HuH-7 (cell line): ENCODE measurements at places on chromosomes 3 and 15.

GRCh38 chr3:124094496-124094895 is 102.6 kb upstream of the ROPN1 start:
- no peak for DNase-seq

GRCh38 chr15:42108806-42109205 is 14.4 kb upstream of the PLA2G4D start:
- DNase-seq = no peak

DNA sequence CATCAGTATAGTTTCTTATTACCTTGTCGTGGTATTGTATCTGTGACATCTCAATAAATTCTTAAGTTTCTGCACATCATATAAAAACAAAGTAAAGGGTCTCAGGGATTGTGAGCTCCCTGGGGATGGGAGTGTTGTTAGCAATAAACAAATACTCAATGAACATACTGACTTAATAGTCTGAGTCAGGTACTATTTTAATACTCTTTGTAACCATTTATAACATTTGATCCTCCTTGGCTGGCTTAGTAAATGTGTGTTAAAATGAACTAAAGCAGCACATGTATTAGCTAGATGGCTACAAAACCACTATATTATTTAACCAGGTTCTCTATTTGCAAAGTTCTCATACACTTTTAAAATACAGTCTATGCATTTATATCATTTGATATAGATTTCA is 1.8 kb downstream of the ICE2 start:
- DNase-seq = no peak

DNA sequence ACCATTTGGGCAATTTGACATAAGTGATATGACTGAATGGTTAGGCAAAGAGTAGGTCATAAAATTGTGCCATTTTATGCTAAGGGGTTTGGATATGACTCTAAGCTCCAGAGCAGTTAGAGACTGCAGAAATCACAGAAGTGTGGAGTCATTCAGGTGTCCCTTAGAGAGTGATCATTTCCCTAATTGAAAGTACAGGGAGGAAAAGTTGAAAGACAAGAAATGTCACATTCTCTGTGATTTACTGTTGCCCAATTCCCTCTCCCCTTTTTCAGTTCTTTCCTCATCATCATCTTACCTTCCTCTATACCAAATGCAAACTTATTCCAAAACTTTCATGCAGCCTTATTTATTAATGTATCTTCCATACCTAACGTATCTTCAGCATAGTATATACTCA is 2.7 kb upstream of the GOLGB1 start:
- DNase-seq = no peak

DNA sequence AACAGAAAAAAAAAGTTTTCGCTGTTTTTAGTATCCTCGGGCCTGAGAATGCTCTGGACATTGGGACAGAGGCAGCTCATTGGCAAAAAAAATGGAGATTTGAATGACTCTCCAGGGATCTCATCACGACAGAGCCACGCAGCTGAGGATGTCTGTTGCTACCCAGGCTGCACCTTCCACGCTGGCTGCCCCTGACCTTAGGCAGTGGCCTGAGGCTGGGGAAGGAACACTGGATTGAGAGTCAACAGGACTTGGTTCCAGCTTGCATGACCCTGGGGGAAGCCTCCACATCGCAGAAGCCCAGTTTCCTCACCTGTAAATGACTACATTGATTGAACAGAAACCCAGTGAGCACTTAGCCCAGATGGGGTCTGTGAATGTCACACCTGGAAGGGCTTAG is 8.7 kb upstream of the ACSBG1 start:
- no peak for DNase-seq

GRCh38 chr3:166685246-166685645 is 694.9 kb downstream of the ZBBX start:
- DNase-seq = no peak

- no peak for DNase-seq
Observed at GRCh38 chr3:189561256-189561655, 69.9 kb upstream of the TP63 start.

GRCh38 chr3:196837819-196838420 is 29.8 kb upstream of the SENP5 start:
- DNase-seq = peak; percentile 69

DNA sequence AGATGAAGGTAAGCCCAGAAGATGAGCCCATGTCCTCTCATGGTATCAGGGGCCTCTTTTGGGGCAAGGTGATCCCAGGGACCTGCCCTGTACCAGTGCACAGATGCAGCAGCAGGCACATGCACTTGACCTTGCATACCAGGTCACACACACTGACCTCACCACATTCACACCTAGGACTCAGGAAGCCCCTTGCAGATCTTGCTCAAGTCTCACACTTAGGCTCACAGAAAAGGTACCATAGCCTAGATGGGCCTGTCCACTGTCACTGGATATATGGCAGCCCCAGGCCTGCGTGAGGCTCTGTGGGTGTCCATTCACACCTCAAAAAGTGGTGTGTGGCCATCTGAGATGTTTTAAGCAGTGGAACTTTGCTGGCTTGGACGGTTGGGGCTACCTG is 58.7 kb downstream of the CACNA2D2 start:
- no peak for DNase-seq

GRCh38 chr3:55569033-55569599 is 82.0 kb upstream of the WNT5A start:
- DNase-seq = no peak

GRCh38 chr15:99307735-99308134 is 56.5 kb downstream of the LRRC28 start:
- no peak for DNase-seq

DNA sequence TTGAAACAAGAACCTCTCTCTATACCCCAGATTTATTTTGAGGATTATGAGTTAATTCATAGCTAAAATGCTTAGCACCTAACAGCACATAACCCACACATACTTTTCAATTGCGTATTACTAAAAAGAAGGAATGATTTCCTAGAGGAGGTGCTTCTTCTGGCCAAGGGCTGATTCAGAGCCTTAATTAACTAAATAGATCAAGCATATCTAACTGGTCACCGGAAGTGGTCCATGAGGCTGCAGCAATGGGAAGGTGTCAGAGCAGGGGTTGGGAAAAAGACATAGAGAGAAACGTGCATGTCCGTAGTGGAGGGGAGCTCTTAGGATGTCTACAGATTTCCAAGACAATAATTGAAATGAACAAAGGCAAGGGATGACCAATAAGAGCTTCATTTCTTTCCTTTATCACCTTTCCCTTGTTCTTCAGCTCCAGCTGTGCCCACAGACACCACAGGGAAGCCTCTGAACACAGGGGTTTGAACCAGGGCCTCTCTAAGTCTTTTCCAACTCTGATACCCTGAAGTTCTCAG is 467 bp downstream of the HGD start:
- DNase-seq = no peak

DNA sequence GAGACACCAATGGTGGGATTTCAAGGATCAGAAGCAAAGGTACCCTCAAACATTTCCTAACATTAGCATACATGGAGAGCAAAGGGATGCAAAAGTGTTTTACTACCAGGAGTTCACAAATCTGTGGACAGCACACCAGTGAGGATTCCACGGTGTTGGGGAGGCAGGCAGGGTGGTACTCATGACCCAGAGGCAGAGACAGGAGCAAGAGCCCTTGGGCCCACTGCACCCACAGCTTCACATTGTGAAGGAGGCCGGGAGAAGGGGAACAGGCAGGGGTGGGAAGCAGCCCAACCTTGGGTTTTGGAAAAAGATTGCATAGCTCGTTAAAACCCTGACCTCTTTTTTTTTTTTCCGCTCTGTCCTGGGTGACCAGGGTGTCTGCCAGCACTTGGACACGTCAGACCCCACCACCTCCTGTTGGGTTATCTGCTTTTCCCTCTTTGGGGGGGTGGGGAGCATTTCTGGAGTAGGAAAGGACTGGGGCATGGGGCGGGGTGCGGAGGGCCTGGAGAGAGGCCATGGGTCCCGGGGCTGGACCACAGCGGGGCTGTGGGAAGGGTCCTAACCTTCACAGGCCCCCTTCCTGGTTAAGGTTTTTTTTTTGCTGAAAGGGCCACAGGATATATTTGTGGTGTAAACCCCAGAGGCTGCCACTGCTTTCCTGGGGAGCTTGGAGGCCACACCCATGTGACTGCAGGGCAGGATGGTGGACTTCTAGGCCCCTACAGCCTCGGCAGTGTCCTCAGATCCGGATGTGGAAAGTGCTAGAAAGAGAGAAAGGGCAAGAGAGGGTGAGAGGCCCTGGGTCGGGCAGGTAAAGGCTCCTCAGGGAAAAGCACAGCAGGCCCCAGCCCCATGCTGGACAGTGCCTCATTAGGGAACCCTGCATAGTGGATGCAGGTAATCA is 12.5 kb downstream of the SH2D7 start:
- no peak for DNase-seq

- no peak for DNase-seq
Observed at GRCh38 chr3:38376098-38376816, 29.7 kb downstream of the XYLB start.

DNA sequence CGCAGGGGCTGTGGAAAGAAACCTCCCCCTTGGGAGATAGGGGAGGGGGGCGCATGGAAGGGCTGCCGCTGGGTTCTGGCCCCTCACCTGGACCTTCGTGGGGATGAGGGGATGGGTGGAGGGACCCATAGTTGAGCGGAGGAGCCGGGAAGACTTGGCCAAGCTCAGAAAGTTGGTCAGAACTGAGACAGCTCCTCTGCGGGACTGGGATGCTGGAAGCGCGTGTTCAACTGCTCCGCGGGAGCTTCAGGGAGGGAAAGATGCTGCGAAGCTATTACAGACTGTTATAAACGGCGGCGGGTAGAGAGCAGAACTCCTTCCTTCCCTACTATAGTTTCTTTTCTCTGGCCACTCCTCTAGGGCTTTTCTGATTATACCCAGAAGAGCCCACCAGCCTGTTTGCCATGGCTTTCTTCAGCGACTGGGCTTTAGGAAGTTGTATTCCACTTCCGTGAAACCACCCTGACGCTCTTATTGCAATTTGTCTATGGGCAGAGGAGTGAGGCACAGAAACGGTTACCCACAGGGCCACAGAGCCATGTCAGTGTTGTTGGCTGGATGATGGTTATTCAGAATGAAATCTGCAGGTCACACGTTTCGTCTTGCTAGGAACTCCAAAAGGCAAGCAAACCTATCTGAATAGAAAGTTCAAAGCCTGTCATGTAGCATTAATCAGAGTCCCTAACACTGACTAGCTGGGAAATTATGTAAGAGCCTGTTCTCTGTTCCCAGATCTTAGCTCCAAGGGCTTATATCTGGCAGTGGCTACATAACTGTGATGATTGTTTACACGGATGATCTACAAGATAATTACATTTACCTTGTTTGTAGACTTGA is 1.1 kb downstream of the SYNPR start:
- DNase-seq = no peak

DNA sequence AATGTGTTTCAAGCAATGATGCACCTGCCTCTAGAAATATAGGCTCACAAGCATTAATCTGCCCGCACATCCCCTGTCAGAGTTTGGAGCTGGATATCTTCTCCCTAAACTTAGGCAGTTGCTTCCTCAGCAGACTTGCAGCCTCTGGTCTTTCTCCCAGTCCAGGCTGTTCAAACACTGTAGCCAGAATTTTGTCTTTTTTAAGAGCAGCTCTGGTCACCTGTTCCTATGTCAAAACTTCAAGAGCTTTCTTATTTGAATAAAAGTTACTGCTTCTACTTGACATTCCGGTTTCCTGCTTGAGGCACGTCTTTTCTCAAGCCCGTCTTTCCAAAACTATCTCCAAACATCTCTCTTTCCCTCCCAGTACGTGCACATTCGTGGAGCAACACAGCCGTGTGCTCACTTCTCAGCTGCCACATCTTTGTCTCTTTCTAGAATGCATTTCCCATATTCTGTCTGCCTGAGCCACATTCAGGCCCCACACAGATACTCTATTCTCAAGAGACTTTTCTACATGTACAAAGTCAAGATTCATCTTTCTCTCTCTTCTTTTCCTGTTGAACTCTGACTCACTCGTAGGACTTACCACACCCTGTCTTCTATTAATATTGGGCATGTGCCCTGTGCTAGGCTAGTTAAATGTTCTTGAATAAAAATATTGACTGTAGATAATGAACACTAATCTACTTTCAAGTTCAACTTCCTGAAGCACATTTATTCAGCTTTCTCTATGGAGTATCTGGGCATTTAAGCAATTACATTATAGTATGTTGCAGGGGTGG is 307.7 kb upstream of the SOX2 start:
- DNase-seq = no peak

- no peak for DNase-seq
Observed at GRCh38 chr3:127999509-128000106, 52.6 kb upstream of the SEC61A1 start.

- DNase-seq = no peak
Observed at GRCh38 chr15:49314716-49315115, 108.3 kb upstream of the FGF7 start.

- DNase-seq = no peak
Observed at GRCh38 chr3:157837336-157837735, 268.9 kb downstream of the SHOX2 start.

GRCh38 chr3:69579306-69580041 is 159.8 kb upstream of the MITF start:
- DNase-seq = no peak

DNA sequence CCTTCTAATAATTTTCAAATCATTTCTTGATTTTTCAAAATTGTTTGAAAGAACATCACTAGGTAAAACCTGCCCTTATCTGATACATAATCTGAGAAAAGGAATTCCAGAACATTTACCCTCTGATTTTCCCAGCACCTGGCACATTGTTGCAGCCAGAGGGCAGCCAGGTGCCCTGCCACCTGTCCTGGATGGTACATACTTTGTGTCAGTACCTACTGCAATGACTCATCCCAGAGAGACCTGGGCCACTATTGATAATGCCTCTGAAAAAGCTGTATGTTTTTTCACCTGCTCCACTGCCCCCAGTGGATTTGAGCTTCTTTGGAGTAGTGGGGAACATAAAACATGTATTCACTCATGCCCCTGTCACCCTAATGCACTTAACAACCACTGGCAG is 648.9 kb upstream of the GBE1 start:
- no peak for DNase-seq

- DNase-seq = no peak
Observed at GRCh38 chr15:41778521-41778920, 4.2 kb downstream of the MAPKBP1 start.

GRCh38 chr3:32856901-32857507 is 39.2 kb downstream of the TRIM71 start:
- no peak for DNase-seq
